ENCODE measurements at places on chromosomes 1 and 21.

DNA sequence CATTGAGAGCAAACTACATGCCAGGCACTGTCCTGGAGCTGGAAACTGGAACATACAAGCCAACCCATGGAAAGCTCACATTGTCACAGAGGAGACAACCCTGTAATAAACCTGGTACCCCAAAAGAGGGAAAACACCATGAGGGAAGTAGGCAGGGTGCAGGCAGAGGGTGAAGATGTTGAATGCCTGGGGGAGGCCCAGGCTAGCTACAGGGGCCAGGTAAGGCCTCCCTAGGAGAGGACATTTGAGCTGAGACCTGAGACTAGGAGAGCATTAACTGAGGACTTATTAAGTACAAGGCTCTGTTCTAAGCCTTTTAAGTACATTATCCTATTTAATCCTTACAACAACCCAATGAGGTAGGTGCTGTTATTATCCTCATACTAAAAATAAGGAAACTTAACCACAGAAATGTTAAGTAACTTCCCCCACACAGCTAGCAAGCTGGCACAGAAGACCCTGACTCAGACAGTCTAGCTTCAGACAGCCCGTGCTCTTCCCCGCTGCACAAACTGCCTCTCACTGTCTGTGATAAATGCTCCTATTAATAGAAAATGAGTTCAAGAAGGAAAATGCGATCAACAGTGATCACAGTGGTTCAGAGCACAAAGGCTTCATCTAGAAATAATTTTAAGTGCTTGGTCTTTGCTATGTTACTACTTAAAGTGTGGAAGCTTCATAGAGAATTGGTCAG, 41.8 kb downstream of the ZNF281 start:
- no peak for DNase-seq

DNA sequence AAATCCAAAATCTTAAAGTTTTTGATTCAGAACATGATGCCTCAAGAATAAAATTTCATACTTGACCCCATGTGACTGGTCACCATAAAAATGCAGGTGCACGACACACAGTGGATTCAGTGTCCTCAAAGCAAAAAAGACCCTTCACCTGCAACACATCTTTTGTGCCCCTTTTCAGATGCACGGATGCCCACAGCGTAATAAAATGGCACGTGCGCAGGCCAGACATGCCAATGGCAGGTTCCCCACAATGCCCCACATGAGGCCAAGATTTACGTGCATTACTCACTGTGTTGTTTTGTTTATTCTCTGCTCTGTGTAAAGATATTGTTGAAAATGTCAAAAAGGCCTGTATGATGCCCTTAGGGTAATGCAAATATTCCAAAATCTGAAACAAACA, 9.3 kb downstream of the KCNA10 start:
- DNase-seq: no peak

DNA sequence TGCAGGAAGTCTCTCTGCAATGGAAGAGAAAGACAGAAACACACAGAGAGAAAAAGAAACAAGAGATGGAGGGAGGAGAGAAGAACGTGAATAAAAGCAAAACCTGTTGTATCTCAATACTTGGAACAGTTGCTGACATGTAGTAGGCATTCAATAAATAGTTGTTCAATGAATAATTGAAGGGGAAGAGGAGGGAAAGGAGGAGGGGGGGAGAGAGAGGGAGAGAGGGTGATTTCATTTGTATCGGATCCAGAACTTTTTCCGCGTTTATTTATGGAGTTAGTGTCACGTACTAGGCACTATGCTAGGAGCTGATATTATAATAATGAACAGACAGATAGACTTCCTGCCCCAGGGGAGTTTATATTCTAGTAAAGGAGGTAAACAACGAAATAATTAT, 144.1 kb downstream of the OMA1 start:
- no peak for DNase-seq

- no peak for DNase-seq
Observed at GRCh38 chr1:171210355-171210754, 25.3 kb downstream of the FMO2 start.

DNA sequence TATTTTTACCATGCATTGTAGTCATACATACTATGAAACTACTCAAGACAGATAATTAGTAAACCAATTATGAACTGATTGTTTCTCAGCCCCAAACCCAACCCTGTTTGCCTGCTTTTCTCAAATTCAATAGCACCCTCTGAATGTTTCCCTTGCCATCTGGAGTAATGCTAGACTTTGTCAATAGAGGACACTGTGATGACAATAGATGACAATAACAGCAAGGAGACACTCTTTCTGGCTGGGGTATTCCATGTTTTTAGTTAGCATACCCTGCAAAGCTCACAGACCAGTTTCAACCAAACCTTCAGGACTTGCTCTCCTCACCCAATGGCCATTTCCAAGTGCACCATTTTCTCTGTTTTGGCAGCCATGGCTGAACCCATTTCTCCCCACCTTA, 108.5 kb upstream of the LRRC7 start:
- DNase-seq: no peak

Measured in T-helper 2 cell treated with Interferon-gamma antibody and Interleukin-4, amounts not matched to agents 5 μg/mL and 100 μg/mL, for 36 hours (primary cell).